ENCODE measurements at places on chromosomes 3 and 15.

- DNase-seq: no peak
These were observed 110.1 kb upstream of the GBE1 start for GRCh38 chr3:81871358-81872155.

GRCh38 chr3:65483480-65483879, 555.2 kb downstream of the MAGI1 start:
- DNase-seq: no peak

DNA sequence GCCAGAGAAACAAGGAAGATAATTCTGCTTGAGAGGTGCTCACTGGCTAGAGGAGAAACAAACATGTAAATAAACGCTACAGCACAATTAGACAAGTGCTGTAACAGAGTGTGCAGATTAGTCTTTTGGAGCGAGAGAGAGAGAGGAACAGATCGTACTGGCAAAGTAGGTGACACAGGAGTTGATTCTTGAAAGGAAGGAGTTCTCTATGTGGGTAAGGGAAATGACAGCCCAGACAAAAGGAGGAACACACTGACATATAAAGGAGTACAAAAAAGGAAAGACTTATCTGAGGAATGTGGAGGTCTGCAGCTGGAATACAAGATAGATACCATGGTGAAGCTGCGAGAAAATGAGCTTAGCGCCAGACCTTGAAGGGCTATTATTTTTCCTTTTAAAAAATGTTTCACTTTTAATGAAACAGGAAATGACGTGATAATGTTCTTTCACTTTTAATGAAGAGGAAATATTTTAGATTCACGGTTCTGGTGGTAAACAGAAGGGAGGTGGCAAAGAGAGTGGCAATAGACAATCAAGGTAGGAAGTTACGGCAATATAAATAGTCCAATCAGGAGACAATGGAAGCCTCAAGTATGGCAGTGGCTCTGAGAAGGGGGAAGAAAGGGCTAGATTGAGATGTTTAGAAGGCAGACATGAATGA, 202.9 kb downstream of the VPS13C start:
- DNase-seq: no peak

- DNase-seq: no peak
These were observed 44.0 kb downstream of the PLSCR2 start for GRCh38 chr3:146425341-146425740.

DNA sequence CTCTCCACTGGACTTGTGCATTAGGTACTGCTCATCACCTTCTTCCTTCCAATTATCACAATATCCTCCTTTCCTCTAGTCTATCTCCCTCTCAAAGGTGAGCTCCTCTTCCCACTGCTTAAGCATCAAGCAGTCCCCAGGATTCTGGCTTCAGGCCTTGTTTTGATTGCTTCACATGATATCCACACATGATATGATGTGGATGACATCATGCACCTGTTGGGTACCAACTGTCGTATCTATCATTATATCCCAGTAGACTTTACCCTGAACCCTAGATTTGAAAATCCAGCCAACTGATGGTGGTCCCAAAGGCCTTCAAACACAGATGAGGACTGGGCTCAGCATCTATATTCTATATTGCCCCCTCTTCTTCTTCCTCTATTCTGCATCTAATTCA, 104.9 kb downstream of the MFSD1 start:
- DNase-seq: no peak

DNA sequence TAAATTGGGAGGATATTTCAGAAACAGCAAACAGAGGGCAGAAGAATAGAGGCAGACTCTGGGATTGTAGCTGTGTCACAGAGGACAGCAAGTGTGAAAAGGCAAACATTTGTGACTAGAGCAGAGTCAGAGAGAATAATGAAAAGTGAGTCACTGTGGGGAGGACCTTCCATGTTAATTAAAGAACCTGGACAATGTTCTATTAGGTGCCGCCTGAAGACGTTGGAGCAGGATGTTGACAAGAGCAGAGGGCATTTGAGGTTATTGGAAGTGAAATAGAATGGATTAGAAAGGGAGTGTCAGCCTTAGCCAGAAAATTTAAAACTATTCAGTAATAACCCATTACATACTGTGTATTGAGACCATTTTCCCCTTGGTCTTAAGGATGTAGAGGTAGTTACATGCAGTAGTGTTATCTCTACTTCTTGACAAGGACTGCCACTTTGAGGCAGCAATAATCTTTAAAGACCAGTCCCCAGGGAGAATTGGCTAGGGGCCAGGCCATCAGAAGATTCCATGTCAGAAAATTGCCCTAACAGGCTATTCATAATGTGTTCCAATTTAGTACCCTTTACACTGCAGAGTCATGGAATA, 5.8 kb downstream of the ACKR2 start:
- DNase-seq: peak; percentile 13

DNA sequence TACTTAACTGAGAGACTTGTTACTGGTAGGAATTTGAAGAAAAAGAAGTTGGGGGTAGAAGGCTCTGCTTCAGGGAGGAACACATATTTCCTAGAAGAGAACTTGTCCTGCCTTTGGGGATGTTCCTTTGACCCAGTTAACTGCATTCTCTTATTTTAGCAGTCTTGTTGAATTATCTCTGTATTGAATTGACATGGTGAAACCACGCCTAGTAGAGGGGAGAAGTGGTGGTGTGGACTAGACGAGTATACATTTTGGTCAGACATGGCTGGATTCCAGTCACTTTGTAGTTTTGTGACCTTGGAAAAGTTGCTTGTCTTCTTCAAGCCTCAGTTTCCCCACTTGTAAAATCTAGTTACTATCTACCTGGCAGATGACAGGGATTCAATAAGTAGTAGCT, 87.8 kb downstream of the FNDC3B start:
- DNase-seq: no peak

DNA sequence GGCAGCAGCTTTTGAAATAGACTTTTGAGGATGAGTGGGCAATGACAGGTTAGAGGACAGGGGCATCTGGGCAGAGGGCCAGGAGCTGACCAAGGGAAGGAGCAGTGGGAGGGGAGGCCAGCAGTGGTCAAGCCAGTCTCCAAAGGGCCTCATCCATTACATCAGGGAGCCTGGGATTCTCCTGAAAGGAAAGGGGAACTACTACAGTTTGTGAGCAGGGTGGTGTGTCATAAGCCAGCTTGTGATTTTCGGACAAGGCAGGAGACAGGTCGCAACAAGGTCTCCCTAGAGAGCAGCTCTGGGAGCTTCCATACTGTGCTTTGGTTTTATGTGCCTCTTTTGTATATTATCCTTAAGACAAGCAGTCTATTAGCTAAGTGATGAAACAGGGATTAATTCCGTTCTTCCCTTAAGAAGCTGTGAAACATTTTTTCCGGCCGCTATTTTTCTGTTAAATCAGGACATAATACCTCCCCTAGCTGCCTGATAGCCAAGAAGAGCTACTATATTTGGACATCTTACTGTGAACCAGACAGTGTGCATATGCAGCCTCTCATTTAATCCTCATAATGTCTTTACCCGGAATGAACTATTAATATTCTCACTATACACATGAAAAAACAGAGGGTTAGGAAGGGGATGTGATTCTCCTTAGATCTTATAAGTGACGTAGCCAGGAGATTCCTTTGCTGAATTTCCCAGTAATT, 46.4 kb downstream of the C2CD4B start:
- no peak for DNase-seq

- no peak for DNase-seq
These were observed 109.6 kb downstream of the PIK3CB start for GRCh38 chr3:138725116-138725515.

DNA sequence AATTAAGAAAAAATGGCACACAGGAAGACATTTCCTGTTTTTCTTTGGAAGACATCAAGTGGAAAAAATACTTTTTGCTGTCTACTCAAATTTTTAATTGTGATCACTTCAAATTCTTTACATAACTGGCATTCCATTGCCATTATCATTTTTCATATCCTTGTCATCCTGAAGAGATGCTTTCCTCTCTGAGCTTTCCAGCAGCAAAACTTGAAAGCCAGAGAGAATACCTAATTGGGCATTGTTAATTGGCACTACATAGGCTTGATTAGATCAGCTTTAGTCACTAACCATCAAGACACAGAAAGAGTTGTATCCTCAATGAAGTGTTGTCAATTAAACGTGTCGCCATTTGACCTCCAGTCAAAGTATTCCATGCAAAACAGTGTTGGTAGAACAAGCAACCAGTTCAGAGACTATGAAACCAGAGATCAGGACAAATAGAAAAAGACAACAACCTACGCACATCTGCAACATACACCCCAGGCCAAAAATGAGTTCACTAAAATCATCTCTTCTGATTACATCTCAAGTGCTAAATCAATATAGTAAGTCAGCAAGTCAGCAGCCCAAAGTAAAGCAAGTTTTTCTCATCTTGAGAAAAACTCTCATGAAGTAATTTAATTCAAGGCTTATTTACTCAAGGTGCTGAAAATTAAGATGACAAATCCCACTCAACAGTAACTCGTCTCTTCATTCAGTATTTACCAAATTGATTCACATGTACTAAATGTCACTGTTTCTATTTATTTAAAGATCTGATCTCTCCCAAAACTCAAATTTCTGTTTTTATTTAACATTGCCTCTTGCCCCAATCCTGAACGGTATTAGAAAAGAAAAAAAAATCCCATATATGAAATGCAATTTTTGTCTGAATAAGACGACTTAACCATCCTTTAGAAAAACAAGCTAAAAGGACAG, 123.0 kb downstream of the SUCLG2 start:
- peak; percentile 40 for DNase-seq

- DNase-seq: no peak
These were observed 32.4 kb upstream of the SETMAR start for GRCh38 chr3:4270720-4271119.

DNA sequence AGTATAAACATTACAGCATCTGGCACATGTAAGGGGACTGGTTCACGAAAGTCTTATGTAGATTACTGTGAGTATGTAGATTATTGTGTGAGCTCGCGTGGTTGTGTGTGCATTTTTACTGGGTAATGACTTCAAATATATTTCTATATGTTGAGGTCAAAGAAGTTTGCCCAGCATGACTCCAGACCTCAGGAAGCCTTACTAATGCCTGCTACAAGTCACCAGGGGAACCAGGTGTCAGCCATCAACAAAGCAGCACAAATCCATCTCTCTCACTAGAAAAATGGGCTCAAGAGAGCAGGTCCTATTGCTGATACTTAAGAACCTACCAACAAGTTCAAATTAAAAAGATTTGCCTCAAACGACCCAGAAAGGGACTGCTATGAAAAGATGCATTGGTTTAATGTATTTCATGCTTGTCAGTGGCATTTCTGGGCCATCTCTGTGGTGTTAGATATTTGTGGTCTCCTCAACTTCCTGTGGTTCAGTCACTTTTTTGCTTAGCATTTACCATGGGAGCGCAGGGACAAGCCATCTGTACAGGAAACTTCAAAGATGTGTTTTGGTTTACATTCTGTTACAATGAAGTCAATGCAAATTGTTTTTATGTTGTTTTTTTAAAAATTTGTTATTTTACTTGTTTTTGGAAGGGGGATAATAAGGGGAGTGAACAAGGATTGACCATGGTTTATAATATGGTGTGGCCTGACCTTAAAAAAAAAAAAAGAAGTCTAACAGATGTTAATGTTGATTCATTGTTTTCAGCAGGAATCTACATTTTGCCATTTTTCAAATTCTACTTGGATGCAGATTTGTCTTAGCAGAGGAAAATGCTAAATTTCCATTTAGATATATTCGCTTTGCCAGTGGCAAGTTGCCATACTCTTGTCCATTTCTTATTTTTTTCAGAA, 172.1 kb upstream of the ADAMTS9 start:
- no peak for DNase-seq

DNA sequence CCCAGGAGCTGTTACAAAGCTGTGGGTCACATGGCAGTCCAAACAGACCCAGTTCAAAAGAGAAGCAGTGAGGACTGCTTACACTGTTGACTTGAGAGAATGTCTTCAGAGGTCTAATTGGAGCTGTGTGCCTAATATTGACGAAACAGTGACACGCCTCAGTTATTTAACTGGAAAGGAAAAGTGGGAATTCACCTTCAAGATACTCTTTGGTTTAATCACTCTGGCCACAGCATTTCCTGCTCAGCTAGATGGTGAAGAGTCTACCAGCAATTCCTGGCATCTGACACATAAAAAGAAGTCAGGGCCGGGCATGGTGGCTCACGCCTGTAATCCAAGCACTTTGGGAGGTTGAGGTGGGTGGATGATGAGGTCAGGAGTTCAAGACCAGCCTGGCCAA, 326.4 kb downstream of the SV2B start:
- DNase-seq: no peak

GRCh38 chr15:42239528-42240182, 31.6 kb upstream of the VPS39 start:
- no peak for DNase-seq

DNA sequence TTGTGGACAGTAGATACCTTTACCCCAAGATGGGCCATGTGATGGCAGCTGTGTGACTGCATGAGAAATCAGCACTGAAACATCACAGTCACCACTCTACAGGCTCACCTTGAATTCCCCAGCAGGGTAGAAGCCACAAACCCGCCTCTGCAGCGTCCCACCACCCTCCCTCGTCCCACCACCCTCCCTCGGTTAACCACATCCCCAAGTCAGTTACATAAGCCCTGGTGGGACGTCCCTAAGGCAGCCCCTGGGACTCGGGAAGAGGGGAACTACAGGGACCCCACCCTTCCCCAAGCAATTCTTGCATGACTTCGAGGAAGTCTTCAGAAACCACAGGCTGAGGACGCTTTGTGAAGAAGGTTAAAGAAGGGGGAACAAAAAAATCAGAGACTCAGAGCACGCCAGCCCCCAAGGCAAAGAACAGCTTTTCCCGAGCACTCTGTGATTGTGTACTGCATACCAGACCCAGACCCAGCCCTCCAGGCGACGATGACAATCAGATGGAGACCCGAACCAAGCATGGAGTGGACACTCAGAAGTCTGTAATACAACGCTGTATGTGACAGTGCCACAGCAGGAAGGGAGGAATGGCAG, 60.5 kb downstream of the SH3BP5 start:
- DNase-seq: no peak

DNA sequence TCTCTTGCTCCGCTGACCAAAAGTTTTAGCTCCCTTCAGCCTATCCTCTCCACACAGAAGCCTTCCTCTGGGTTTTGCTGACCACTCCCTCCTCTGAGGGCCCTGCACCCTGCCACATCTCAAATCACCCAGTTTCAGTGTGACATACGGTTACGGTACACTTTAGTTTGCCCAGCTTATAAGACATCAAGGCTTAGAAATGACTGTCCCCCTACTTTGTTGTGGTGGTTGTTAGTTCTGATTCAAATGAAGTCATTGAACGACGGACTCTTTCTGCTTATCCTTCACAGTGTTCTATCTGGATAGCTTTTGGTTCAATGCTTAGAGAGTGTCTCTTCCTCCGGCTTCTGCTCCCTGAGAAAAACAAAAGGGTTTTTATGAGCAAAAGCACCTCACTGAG, 68.0 kb upstream of the NDUFB4 start:
- DNase-seq: no peak

GRCh38 chr15:75452364-75452864, 924 bp upstream of the SIN3A start:
- peak; percentile 79 for DNase-seq

- no peak for DNase-seq
These were observed 230.7 kb upstream of the MME start for GRCh38 chr3:154849408-154849807.

All from retina (tissue), 1 donor.